ENCODE measurements at places on chromosomes 1 and 21.
A peak's percentile ranks its signal among the peaks of the same experiment; 100 is the strongest.

DNA sequence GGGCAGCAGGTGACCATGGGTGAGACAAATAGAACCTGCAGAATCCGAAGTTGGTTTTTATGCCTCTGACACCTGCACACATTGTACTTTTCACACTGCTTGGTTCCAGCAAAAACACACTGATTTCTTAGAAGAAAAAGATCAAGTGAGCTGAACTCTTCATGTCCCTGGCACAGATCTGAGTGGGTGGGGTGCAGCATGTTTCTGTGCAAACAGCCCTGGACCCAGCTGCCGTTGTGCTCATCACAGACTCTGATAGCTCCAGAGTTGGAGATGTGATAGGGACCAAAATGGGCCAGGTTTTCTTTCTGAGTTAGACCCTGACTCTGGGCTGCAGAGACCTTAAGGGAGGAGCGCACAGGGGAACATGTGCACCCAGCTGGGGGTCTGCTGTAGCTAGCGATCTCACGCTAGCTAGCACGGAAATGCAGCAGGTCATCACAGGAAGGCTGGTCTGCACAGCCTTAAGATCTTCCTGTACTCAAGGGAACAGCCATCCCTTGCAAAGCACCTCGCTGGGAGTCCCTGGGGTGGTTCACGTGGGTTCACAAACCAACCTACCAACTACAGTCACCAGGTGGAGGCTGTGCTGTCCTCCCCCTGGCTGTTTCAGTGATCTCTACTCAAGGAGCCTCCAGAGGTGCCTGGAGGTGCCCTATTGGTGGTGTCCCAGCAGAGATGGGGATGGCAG lies 291.1 kb downstream of the PTPRU start:
- H3K27me3 ChIP-seq, result peaks cover 34% of the 10 kb centered on the region
- no peak overlapping the region for H3K4me3 ChIP-seq
- H3K4me1 ChIP-seq, result no peaks in the 10 kb centered on the region
- H3K36me3 ChIP-seq, result no peaks in the 10 kb centered on the region

DNA sequence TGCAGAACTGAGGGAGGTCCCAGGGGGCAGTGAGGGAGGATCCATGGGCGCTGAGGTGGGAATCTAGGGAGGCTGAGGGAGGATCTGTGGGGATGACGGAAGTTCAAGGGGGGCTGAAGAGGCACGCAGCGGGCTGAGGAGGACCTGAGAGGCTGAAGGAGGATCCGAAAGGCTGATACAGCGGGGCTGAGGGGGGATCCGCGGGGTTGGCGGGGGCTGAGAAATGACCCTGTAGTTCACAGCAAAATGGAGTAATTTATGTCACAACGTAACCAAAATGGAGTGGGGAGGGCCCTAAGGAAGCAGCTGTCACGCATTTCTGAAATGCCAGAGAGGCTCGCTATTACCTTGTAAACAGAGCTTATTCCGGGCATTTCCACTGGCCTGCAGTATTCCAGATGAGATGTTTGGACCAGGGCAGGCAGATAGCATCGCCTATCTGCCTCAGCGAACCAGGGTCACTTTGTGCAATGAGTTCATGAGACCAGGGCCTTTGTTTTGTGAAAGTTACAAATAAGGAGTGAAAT lies 926 bp upstream of the MRPL55 start:
- no peaks in the 10 kb centered on the region for H3K27me3 ChIP-seq
- no peak for DNase-seq
- H3K36me3 ChIP-seq, result peaks cover 9% of the 10 kb centered on the region
- H3K4me3 ChIP-seq, result peak overlapping the region; percentile 87
- H3K4me1 ChIP-seq, result peaks cover 5% of the 10 kb centered on the region

- H3K27me3 ChIP-seq, result peaks cover 14% of the 10 kb centered on the region
- H3K36me3 ChIP-seq, result no peaks in the 10 kb centered on the region
- H3K4me3 ChIP-seq, result no peak overlapping the region
- H3K27ac ChIP-seq, result no peak overlapping the region
These were observed 14.0 kb upstream of the REN start for GRCh38 chr1:204180133-204180532.

DNA sequence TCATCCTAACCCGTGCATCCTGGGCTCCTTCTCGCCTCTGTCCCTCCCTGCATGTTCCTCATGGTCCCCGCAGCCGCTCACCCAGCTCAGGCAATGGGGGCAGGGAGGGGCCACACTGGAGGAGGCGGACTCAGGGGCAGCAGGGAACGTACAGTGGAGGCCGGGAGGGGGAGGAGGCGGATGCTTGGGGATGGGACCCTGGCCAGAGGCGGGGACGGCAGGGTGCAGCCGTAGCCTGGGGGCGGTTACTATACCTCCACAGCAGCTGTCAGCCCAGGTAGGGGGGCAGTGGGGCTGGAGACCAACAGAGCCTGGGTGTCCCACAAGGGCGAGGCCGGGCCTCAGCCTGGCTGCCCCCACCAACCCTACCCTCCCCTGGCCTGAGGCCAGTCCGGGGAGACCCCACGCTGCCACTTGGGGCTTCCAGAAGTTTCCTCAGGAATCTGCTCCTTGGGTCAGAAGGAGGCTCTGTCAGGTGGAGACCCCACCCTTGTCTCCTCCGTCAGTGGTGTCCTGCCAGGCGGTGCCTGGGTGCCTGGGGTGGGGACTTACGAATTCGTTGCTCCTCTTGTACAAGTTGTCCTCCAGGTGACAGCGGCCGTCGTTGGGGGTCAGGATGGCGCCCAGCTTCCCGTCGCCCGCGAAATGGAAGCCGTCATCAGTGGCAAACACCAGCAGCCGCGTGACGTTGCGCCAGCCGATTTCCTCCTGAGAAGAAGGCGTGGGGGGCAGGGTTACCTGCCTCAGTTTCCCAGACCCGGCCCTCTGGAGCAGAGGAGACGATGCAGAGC lies 20.7 kb downstream of the ITGB2 start:
- no peak overlapping the region for H3K27ac ChIP-seq
- no peaks in the 10 kb centered on the region for H3K27me3 ChIP-seq
- H3K4me1 ChIP-seq, result peaks cover 14% of the 10 kb centered on the region
- no peak overlapping the region for H3K4me3 ChIP-seq
- H3K36me3 ChIP-seq, result no peaks in the 10 kb centered on the region
- DNase-seq, result no peak

- no peak overlapping the region for H3K27ac ChIP-seq
- no peaks in the 10 kb centered on the region for H3K27me3 ChIP-seq
- H3K36me3 ChIP-seq, result no peaks in the 10 kb centered on the region
- H3K4me3 ChIP-seq, result no peak overlapping the region
These were observed 15.1 kb upstream of the C1orf87 start for GRCh38 chr1:60088620-60089155.

DNA sequence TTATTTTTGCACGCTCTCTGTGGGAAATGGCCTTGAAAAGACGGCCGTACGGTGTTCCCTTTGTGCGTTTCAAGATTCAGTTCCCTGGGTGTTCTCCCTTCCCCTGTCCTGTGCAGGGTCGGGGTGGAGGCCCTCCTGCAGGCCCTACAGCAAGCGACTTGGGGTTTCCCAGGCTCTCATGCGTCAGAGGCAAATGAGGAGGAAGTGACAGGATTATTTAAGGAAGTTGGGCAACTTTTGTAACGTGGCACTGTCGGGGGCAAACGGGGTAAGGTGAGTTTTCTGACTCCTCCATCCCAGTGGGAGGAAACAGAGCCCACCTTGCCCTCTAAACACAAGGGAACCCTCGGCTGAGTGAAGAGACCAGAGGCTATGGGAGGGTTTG lies 16.1 kb upstream of the AJAP1 start:
- H3K4me3 ChIP-seq, result no peak overlapping the region
- H3K27me3 ChIP-seq, result no peaks in the 10 kb centered on the region
- H3K27ac ChIP-seq, result no peak overlapping the region
- H3K4me1 ChIP-seq, result no peaks in the 10 kb centered on the region
- no peaks in the 10 kb centered on the region for H3K36me3 ChIP-seq
- no peak for DNase-seq

GRCh38 chr1:65068202-65069010 lies 79.6 kb upstream of the AK4 start:
- no peak for DNase-seq
- peak overlapping the region; percentile 88 for H3K27ac ChIP-seq
- H3K27me3 ChIP-seq, result no peaks in the 10 kb centered on the region
- H3K4me1 ChIP-seq, result peaks cover 29% of the 10 kb centered on the region

GRCh38 chr1:47424336-47424982 lies 8.4 kb downstream of the FOXE3 start:
- peak; percentile 81 for DNase-seq
- no peaks in the 10 kb centered on the region for H3K4me1 ChIP-seq
- H3K27me3 ChIP-seq, result peaks cover 23% of the 10 kb centered on the region
- H3K27ac ChIP-seq, result no peak overlapping the region
- no peaks in the 10 kb centered on the region for H3K36me3 ChIP-seq
- no peak overlapping the region for H3K4me3 ChIP-seq

DNA sequence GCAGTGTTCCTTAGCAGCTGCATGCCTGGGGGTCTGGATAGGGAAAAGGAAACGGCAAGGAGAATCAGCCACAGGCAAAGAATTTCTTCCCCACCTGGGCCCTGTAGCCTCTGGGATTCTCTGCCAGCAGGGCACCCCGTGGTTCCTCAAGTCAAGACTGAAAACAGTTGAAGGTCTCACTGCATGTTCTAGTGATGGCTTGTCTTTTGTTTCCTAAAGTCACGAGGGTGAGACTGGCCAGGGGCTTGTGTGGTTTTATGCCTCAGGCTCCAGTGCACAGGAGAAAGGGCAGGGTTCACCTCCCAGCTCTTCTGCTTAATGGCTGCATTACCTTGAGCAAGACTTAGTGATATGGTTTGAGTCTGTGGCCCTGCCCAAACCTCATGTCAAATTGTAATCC lies 53.2 kb upstream of the B3GALT5 start:
- H3K36me3 ChIP-seq, result no peaks in the 10 kb centered on the region
- H3K4me3 ChIP-seq, result no peak overlapping the region
- no peaks in the 10 kb centered on the region for H3K27me3 ChIP-seq
- no peak for DNase-seq
- H3K4me1 ChIP-seq, result no peaks in the 10 kb centered on the region
- no peak overlapping the region for H3K27ac ChIP-seq

- H3K4me3 ChIP-seq, result no peak overlapping the region
- no peaks in the 10 kb centered on the region for H3K27me3 ChIP-seq
- H3K36me3 ChIP-seq, result no peaks in the 10 kb centered on the region
- no peak overlapping the region for H3K27ac ChIP-seq
These were observed 13.5 kb downstream of the PDPN start for GRCh38 chr1:13597166-13597565.

GRCh38 chr21:42039911-42040351 lies 29.8 kb upstream of the ZBTB21 start:
- peak; percentile 12 for DNase-seq
- H3K4me1 ChIP-seq, result peaks cover 7% of the 10 kb centered on the region
- H3K36me3 ChIP-seq, result no peaks in the 10 kb centered on the region
- H3K27ac ChIP-seq, result no peak overlapping the region

- no peaks in the 10 kb centered on the region for H3K27me3 ChIP-seq
- no peak overlapping the region for H3K27ac ChIP-seq
- no peak for DNase-seq
- no peak overlapping the region for H3K4me3 ChIP-seq
- no peaks in the 10 kb centered on the region for H3K36me3 ChIP-seq
- no peaks in the 10 kb centered on the region for H3K4me1 ChIP-seq
These were observed 61.4 kb upstream of the PAX7 start for GRCh38 chr1:18569251-18569650.

- H3K27me3 ChIP-seq, result no peaks in the 10 kb centered on the region
- H3K36me3 ChIP-seq, result no peaks in the 10 kb centered on the region
- no peak overlapping the region for H3K27ac ChIP-seq
These were observed 39.8 kb upstream of the RGS8 start for GRCh38 chr1:182724215-182724614.

- H3K36me3 ChIP-seq, result no peaks in the 10 kb centered on the region
- DNase-seq, result peak; percentile 28
- H3K27ac ChIP-seq, result no peak overlapping the region
- no peak overlapping the region for H3K4me3 ChIP-seq
These were observed 98.2 kb downstream of the PGBD5 start for GRCh38 chr1:230327892-230328284.

- H3K27me3 ChIP-seq, result no peaks in the 10 kb centered on the region
- no peaks in the 10 kb centered on the region for H3K4me1 ChIP-seq
These were observed 142.5 kb downstream of the USP25 start for GRCh38 chr21:15872236-15872635.

- H3K4me1 ChIP-seq, result peaks cover 3% of the 10 kb centered on the region
- DNase-seq, result no peak
- H3K27me3 ChIP-seq, result no peaks in the 10 kb centered on the region
- H3K4me3 ChIP-seq, result no peak overlapping the region
These were observed 130.5 kb downstream of the RABGAP1L start for GRCh38 chr1:174289644-174290310.

DNA sequence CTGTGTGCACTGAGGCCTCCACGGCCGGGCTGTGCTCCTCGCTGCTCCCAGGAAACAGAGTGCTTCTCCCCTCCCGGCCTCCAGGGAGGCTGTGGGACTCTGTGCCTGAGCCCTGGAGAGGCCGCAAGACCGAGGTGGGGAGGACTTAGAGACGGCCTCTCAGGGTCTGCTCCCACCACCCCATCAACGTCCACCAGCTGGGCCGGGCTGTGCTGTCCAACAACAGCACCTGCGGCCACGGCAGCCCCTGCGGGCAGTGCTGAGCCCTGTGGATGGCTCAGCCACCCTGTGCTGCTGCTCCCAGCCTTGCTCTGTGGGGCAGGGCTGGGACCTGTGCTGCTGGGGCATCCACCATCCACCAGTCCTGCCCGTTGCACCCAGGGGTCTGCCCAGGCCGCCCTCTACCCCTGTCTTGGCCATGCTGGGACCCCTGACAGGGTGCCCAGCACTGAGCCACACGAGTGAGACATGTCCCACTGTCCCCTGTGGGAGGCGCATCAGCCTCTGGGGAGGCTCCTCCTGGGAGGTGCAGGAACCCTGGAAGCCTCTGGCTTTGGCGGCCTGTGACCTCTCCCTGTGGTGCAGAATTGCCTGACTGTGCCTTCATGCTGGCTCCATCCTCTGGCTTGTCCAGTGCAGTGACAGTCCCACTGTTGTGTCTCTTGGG lies 31.2 kb upstream of the LRRC3 start:
- no peak overlapping the region for H3K4me3 ChIP-seq
- DNase-seq, result no peak
- no peaks in the 10 kb centered on the region for H3K4me1 ChIP-seq
- no peak overlapping the region for H3K27ac ChIP-seq
- no peaks in the 10 kb centered on the region for H3K36me3 ChIP-seq

- no peaks in the 10 kb centered on the region for H3K27me3 ChIP-seq
- no peak for DNase-seq
- peaks cover 11% of the 10 kb centered on the region for H3K4me1 ChIP-seq
- H3K27ac ChIP-seq, result no peak overlapping the region
- H3K36me3 ChIP-seq, result no peaks in the 10 kb centered on the region
These were observed 216.2 kb downstream of the SDCCAG8 start for GRCh38 chr1:243471754-243472745.

DNA sequence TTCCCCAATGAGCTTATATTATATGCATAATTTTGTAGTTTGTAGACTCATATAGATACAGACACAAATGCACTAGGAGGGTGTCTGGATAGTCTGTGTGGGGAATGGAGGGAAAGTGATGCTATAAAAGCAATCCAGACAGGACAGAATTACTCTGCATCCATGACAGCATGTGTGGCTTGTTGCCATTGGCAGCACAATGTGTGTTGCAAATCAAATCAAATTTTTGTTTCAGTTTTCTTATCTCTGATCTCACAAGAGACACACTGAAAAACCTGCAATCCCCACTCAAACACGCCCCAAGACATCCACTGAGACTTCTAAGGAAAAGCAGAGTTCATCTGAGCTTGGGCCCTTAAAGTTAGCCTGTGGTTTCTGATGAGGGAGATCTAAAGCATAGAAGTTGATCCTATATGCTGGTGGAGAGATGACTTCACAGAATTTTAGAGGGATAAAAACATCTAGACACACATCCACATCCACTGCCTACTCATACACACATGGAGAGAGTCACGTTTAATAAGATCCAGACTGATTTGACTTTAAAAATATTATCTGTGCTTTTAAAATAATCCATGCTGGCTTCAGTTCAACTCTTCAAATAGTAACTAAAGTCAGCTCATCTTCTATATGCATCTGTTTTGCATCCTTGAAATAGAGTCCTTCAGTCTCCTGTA lies 313.0 kb upstream of the PLXNA2 start:
- peaks cover 5% of the 10 kb centered on the region for H3K27me3 ChIP-seq
- H3K4me3 ChIP-seq, result no peak overlapping the region

Measured in A673 (cell line).